ENCODE measurements at places on chromosomes 7 and 10.

GRCh38 chr10:75717126-75717916, 285.9 kb downstream of the LRMDA start:
- no peak for DNase-seq

- no peak for DNase-seq
These were observed 25.8 kb downstream of the TMEM254 start for GRCh38 chr10:80104066-80104926.

- DNase-seq, result no peak
These were observed 21.1 kb upstream of the FOXI2 start for GRCh38 chr10:127715782-127716378.

- DNase-seq, result no peak
These were observed 4.2 kb downstream of the AHR start for GRCh38 chr7:17302575-17303142.

GRCh38 chr10:31304291-31304970, 14.6 kb upstream of the ZEB1 start:
- DNase-seq, result no peak

- no peak for DNase-seq
These were observed 415.3 kb downstream of the DNAJB6 start for GRCh38 chr7:157751951-157752673.

Measured in stimulated activated naive CD8-positive, alpha-beta T cell treated with anti-CD3 and anti-CD28 coated beads, Interleukin-15, Interleukin-2, amounts not matched to agents 100 U/mL and 50 U/mL, for 24 hours (primary cell).